Amniotic stem cell (primary cell): ENCODE measurements at places on chromosomes 4 and X.

- no peak for DNase-seq
These were observed 280.0 kb upstream of the EMCN start for GRCh38 chr4:100797791-100798190.

DNA sequence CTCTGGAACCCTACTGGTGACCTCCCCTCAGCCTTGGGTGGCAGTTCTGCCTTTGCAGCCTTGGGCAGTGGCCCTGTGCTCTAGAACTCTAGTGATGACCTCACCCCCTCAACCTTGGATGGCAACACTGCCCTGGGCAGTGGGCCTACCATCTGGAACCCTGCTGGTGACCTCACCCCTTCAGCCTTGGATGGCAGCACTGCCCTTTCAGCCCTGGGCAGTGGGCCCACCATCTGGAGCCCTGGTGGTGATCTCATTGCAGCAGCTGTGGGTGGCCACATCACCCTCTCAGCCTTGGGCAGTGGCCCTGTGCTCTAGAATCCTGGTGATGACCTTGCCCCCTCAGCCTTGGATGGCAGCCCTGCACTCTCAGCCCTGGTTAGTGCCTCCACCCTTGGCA is 129.3 kb downstream of the RBMX2 start:
- DNase-seq: no peak

GRCh38 chrX:139179592-139179991 is 350.9 kb upstream of the F9 start:
- no peak for DNase-seq

- DNase-seq: no peak
These were observed 1.4 kb downstream of the RWDD4 start for GRCh38 chr4:183657564-183657963.
